Naive thymus-derived CD4-positive, alpha-beta T cell (primary cell): ENCODE measurements at places on chromosomes 4 and X. TPM values are rescaled to one million over a fixed set of nuclear protein-coding genes. Genes with fewer than 3 reads are reported as not detected.

DNA sequence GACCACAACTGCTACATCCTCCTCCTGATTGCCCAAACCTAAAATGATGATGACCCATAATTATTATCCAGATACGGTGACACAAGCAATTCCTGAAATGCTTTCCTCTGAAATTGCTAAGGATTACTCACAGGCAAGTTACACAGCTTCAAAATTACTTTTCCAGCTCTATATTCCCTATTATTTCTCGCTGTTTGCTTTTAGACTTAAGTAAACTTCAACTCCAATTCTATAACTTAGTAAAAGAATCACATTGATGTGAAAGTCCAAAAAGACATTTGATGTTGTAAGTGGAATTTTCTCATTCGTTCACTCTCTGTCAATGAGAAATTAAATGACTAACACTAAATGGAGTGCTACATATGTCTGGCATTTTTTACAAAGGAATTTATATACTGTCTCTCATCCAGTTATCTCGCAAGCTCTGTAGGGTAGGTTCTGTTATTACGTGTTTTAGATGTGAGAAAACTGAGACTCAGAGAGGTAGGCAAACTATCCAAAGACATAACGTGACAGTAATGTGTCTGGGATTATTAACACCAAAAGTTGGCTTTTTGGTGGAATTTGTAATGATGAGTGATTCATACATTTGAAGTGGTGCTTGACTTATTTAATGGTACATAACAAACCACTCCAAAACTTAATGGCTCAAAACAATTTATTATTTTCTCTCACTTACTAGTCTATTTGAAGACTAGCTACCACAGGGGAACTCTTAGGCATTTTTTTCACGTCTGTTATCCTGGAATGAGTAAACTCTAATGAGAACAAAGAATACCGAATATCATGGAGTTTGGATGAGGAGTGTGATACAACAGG, 31.5 kb downstream of the PALLD start:
- H3K4me1 ChIP-seq: no peaks in the 10 kb centered on the region
- DNase-seq: no peak
- no peak overlapping the region for H3K4me3 ChIP-seq

Gene GPR119
- total RNA-seq: not detected

Gene PDE5A
- total RNA-seq: 0.21 TPM

DNA sequence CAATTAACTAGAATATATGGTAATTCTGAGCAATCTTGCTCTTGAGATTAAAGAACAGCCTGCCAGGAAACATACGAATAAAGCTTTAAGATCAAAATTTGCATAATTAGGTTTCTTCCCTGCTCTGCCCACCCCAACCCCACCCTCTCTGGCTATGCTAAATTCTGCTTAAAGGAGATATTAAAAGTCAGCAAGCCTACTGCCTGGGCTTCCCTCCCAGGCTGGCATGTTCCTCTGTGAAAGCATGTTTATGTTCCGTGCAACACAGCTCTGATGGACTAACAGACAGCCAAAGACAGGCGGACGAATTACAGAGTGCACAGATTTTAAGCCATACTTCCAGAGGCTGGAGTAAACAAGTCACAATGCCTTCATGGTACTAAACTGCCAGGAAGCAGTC, 28.4 kb downstream of the CD99L2 start:
- no peaks in the 10 kb centered on the region for H3K4me1 ChIP-seq
- DNase-seq: no peak
- H3K36me3 ChIP-seq: no peaks in the 10 kb centered on the region
- no peak overlapping the region for H3K27ac ChIP-seq
- no peak overlapping the region for H3K4me3 ChIP-seq
- no peaks in the 10 kb centered on the region for H3K27me3 ChIP-seq

Gene NHS
- total RNA-seq: 2.5 and 3.2 TPM in 2 replicates

Gene PHKA1
- 0.41 TPM for total RNA-seq

DNA sequence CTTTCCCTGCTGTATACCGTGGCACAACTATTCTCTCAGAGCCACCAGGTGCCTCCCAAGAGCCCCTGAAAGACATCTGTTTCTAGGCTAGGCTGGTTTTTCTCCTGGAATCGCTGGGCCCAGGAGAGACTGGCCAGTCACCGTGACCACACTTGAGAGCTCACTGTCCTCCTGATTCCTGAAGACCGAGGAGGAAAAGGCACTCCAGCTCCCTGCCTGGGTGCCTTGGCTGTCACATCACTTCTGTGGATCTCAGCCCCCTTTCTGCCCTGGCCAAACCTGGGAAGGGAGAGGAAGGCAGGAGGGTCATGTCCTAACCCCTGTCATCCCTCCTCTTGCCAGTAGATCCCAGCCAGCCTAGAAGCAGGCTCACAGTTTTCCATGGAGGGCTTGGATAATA, 54.7 kb upstream of the LAS1L start:
- no peak for DNase-seq
- no peak overlapping the region for H3K27ac ChIP-seq
- H3K27me3 ChIP-seq: no peaks in the 10 kb centered on the region
- no peaks in the 10 kb centered on the region for H3K4me1 ChIP-seq

DNA sequence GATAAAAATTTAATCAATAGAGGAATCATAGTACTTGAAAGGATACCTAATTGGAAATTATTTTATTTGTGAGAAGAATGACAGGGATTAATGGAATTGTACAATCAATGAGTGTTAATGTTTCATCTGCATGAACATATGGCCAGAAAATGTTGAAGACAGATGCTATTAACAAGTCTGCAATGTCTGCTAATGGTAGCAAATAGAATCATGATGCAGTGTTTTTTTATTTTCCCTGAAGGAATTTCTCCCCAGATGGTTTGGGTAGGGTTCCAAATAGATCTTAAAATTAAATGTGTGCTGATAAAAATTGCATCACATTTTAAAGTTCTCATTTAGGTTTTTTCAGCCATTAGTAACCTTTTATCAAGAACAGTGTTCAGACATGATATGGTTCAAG, 291.3 kb upstream of the TRAM1L1 start:
- H3K27me3 ChIP-seq: no peaks in the 10 kb centered on the region
- no peaks in the 10 kb centered on the region for H3K4me1 ChIP-seq
- no peak for DNase-seq
- H3K27ac ChIP-seq: no peak overlapping the region

DNA sequence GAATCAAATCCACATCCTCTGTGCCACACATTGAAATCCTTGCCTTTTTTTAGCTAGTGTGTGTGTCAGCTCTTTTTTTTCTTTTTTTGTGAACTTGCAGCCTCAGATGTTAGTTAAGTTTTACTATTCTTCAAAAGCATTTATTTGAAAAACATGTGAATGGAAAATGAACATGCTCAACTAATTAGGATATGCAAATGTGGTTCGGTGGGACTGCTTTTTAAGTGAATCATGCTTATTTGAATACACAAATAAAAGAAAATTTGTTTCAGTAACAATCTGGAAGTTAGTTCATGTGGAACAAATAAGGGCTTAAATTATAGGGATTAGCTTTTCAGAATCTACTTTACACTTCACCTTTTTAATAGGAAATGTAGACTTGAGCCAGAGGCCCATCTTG, 751.5 kb upstream of the FAM241A start:
- no peaks in the 10 kb centered on the region for H3K36me3 ChIP-seq
- no peak overlapping the region for H3K4me3 ChIP-seq
- H3K4me1 ChIP-seq: no peaks in the 10 kb centered on the region
- no peaks in the 10 kb centered on the region for H3K27me3 ChIP-seq
- no peak overlapping the region for H3K27ac ChIP-seq

Gene EREG
- total RNA-seq: not detected

- H3K36me3 ChIP-seq: no peaks in the 10 kb centered on the region
- H3K4me1 ChIP-seq: no peaks in the 10 kb centered on the region
- no peaks in the 10 kb centered on the region for H3K27me3 ChIP-seq
- no peak for DNase-seq
- no peak overlapping the region for H3K4me3 ChIP-seq
Measured at GRCh38 chr4:73718375-73719373, 21.7 kb upstream of the CXCL8 start.

Gene CSN1S1
- total RNA-seq: not detected

GRCh38 chr4:22047793-22048192, 99.2 kb upstream of the KCNIP4 start:
- no peak for DNase-seq
- H3K4me1 ChIP-seq: no peaks in the 10 kb centered on the region
- no peak overlapping the region for H3K27ac ChIP-seq

DNA sequence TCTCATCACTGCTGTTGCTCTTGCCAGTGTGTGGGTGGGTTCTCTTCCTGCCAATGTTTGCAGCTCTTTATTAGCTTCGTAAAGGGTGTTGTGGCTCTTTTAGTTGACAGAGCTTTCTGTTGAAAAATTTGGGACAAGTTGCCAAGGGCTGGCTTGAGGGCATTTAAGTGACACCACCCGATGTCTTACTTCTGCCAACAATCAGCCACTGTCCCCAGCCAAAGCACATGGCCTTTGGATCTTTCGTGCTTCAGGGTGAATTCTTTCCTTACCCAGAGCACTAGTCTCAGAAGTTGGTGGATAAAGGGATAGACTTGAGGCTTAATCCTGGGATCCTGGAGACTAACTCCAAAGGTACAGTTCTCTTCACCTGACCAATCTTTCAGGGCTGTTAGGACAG, 113.6 kb downstream of the SOX3 start:
- no peaks in the 10 kb centered on the region for H3K36me3 ChIP-seq
- no peak overlapping the region for H3K27ac ChIP-seq
- no peaks in the 10 kb centered on the region for H3K4me1 ChIP-seq
- no peaks in the 10 kb centered on the region for H3K27me3 ChIP-seq

Gene STAG2
- 84.6 TPM for total RNA-seq

DNA sequence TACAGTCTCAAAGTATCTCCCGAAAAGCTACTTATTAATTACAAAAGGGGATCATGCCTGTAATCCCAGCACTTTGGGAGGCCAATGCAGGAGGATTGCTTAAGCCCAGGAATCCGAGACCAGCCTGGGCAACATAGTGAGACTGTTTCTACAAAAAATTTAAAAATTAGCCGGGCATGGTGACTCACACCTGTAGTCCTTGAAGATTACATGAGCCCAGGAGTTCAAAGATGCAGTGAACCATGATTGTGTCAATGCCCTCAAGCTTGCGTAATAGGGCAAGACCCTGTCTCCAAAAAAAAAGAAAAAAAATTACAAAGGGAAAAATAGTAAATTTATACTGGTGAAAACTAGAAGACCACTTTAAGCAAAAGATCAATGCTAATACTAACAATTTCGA, 3.3 kb upstream of the PORCN start:
- H3K36me3 ChIP-seq: no peaks in the 10 kb centered on the region
- peaks cover 8% of the 10 kb centered on the region for H3K4me1 ChIP-seq
- no peak overlapping the region for H3K27ac ChIP-seq
- DNase-seq: no peak
- no peak overlapping the region for H3K4me3 ChIP-seq

DNA sequence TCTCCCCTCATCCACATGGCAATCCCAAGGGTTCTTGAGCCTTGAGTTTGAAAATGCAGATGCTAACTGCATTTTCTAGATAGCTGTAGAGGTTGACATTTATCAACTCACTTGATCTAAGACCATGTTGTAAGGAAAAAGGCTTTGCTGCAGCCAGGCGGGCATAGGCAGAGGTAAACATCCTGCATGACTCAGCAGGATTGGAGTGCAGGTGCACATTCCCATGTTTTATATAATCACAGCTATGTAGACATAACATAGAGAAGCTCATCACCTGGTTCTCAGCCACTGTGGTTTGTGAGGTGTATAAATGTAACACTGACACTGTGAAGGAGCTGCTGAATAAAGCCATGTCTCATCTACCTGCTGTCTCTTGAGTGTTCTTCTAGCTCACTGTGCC, 62.3 kb upstream of the PDE5A start:
- no peaks in the 10 kb centered on the region for H3K36me3 ChIP-seq
- H3K4me3 ChIP-seq: no peak overlapping the region
- H3K4me1 ChIP-seq: no peaks in the 10 kb centered on the region
- no peaks in the 10 kb centered on the region for H3K27me3 ChIP-seq
- DNase-seq: no peak
- H3K27ac ChIP-seq: no peak overlapping the region

DNA sequence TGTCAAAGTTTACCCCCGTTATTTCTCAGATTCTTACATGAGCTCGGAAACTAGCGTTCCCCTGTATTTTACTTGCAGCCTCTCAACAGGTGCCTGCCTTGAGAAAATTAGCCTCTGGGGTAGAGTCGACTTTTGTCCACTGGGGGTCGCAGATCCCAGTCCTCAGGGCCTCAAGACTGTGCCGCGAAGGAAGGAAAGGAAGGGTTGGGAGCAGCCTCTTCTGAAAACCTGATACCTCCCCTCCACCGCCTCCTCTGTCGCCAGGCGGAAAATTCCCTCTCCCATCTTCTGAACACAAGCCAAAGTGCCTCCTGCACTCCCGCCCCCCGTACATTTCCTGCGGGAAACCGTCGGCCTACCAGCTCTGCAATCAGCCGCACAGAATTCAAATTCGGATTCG, 44.4 kb upstream of the TMSB15B start:
- peak; percentile 8 for DNase-seq
- H3K27ac ChIP-seq: peak overlapping the region; percentile 74
- H3K27me3 ChIP-seq: no peaks in the 10 kb centered on the region

DNA sequence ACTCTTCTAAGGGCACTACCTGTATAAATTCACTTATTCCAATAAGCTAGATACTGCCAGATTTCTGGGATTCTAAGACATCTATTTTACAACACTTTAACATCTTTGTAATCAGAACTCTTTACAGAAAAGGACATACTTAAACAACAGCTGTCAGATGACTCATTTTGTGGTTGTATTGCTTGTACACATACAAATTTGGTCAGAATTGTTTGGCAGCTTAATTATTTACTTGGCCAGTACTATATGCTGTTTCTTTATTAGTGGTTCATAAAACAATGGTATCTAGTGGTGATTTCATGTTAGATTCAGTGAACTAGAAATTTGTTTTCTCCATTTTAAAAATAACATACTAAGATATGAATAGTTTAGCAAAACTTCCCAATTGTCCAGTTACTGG, 27.2 kb downstream of the PALLD start:
- H3K4me1 ChIP-seq: no peaks in the 10 kb centered on the region
- no peak overlapping the region for H3K27ac ChIP-seq
- no peaks in the 10 kb centered on the region for H3K36me3 ChIP-seq
- DNase-seq: no peak
- H3K27me3 ChIP-seq: no peaks in the 10 kb centered on the region

- no peaks in the 10 kb centered on the region for H3K4me1 ChIP-seq
- H3K4me3 ChIP-seq: no peak overlapping the region
- no peak overlapping the region for H3K27ac ChIP-seq
- DNase-seq: no peak
- H3K27me3 ChIP-seq: no peaks in the 10 kb centered on the region
Measured at GRCh38 chrX:71955530-71956120, 45.0 kb downstream of the NHSL2 start.

GRCh38 chr4:169015186-169015623, 5.2 kb upstream of the CBR4 start:
- H3K4me1 ChIP-seq: no peaks in the 10 kb centered on the region
- H3K36me3 ChIP-seq: no peaks in the 10 kb centered on the region
- no peak overlapping the region for H3K27ac ChIP-seq
- H3K27me3 ChIP-seq: no peaks in the 10 kb centered on the region

DNA sequence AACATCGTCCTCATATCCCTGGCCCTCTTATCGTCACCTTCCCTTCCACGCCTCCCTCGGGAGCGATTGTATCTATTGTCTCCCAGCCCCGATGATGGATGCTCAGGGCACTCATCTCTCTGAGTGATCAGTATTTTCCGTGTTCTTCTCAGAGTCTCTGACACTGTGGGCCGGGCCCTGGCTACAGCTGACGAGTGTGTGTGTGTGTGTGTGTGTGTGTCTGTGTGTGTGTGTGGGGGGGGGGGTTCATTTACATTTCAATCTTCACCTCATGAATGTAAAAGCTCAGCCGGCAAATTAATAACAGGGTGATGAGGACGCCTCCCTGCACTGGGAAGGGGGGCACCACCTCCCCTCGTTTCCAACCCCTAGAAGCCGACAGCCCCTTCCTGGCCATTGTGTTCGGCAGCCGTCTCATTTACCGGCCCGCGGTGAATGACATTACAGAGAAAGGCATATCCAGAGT, 159.5 kb downstream of the SHOX start:
- no peaks in the 10 kb centered on the region for H3K4me1 ChIP-seq
- H3K27ac ChIP-seq: no peak overlapping the region
- no peak overlapping the region for H3K4me3 ChIP-seq
- H3K27me3 ChIP-seq: no peaks in the 10 kb centered on the region
- no peak for DNase-seq
- H3K36me3 ChIP-seq: no peaks in the 10 kb centered on the region
